ENCODE measurements at places on chromosomes 2 and 18.
A peak's percentile ranks its signal among the peaks of the same experiment; 100 is the strongest.

GRCh38 chr2:17538844-17539554 lies 1.5 kb upstream of the VSNL1 start:
- DNase-seq, result peak; percentile 93

- DNase-seq, result no peak
These were observed 57.2 kb downstream of the SOX11 start for GRCh38 chr2:5749347-5749746.

- no peak for DNase-seq
These were observed 71.2 kb upstream of the ODC1 start for GRCh38 chr2:10519394-10519740.

DNA sequence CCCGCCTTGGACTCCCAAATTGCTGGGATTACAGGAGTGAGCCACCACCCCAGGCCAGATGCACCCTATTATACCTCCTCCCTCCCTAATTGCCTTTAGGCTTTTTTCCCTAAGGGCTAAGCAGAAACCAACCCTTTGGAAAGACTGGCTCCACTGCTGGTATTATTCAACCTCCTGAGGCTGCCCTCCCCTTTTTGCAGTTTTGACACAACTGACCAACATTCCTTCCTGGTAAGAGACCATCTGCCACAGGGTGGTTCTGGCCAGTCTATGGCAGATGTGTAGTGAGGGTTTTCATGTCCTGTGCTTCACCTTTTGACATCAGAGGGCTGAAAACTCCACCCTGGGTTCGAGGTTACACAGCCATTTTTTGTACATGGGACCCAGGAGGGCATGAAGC lies 1785.3 kb upstream of the CELF4 start:
- no peak for DNase-seq

- DNase-seq, result no peak
These were observed 86.4 kb upstream of the RGPD4 start for GRCh38 chr2:107740300-107740699.

GRCh38 chr18:59546188-59546587 lies 151.0 kb downstream of the CCBE1 start:
- no peak for DNase-seq

DNA sequence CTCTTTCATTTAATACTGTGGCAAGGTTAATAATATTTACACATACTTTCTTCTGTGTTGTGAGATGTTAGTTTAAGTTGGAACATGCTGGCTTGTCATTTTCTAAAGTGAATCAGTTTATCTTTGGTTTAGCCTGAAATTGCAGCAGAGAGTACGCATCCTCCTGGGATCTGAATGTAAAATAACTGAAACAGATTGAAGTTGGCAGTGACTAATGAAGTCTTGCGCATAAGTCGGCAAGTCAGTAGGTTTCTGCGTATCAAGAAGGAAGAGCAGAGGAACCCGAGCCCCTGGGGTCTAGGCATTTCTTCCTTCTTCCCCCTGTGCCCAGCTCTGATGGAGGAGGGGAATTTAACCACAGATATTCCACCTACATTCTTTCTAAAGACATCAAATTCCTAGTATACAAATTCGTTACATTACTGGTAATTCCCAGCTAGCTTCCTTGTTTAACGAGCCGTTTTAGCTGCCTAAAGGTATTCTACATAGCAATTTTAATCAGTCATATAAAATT lies 392.1 kb upstream of the RAB12 start:
- DNase-seq, result no peak

- DNase-seq, result no peak
These were observed 250.0 kb downstream of the FHOD3 start for GRCh38 chr18:36547544-36547943.

DNA sequence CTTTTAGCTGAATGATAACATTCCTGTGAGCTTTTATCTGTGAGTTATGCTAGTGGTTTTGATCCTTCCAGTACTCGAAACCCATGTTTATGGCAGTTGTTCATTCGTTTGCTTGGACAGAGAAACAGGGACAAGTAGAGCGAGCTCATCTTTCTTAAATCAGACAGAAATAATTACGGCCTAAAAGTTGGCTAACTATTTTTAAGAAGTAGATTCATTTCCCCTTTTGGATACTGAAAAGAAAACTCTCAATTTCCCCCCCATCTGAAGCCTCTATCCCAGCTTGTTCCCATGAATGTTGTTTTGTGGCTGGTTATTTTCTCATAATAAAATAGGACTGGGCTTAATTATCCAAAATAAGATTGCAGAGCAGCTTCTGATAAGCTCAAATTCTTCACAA lies 67.1 kb downstream of the ANTXR1 start:
- DNase-seq, result no peak
